ENCODE measurements at places on chromosomes 13 and 19. TPM values are rescaled to one million over a fixed set of nuclear protein-coding genes. Genes with fewer than 3 reads are reported as not detected.

ANKRD24 gene
- 1.2 TPM for polyA plus RNA-seq

DNA sequence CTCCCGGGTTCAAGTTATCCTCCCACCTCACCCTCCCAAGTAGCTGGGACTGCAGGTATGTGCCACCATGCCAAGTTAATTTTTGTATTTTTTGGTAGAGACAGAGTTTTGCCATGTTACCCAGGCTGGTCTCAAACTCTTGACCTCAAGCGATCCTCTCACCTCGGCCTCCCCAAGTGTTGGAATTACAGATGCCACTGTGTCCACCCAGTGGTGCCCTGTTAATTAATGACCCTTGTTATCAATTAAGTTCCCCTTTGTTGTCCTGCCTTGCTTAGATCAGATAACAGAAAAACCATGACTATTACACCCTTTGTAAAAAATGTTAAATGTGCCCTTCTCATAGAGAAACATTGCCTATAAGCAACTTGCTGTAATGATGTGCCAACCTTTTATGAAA is 34.4 kb upstream of the IGFL1 start:
- DNase-seq: no peak

- no peak for DNase-seq
These were observed 46.0 kb upstream of the RANBP3 start for GRCh38 chr19:6023936-6024335.

DNA sequence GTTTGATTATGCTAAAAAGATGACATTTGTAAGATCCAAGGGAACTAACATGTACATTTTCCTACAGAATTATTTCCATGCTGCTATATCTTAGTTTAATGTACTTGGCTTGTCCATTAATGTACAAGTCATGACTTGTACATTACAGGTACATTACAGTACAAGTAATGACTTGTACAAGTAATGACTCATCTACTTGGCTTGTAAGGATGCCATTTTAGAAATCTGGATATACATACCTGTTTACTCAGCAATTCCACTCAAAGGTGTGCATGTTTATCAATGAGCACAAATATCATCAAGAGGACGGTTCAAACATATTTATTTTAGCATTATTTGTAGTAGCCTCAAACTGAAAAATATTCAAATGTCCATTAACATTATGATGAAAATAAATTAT is 87.0 kb upstream of the TRPC4 start:
- no peak for DNase-seq

GRCh38 chr13:38606699-38607535 is 80.0 kb upstream of the FREM2 start:
- DNase-seq: no peak

GRCh38 chr19:47284324-47284899 is 9.7 kb downstream of the INAFM1 start:
- no peak for DNase-seq

- DNase-seq: no peak
These were observed 3.1 kb downstream of the ABHD17A start for GRCh38 chr19:1882089-1882785.

DNA sequence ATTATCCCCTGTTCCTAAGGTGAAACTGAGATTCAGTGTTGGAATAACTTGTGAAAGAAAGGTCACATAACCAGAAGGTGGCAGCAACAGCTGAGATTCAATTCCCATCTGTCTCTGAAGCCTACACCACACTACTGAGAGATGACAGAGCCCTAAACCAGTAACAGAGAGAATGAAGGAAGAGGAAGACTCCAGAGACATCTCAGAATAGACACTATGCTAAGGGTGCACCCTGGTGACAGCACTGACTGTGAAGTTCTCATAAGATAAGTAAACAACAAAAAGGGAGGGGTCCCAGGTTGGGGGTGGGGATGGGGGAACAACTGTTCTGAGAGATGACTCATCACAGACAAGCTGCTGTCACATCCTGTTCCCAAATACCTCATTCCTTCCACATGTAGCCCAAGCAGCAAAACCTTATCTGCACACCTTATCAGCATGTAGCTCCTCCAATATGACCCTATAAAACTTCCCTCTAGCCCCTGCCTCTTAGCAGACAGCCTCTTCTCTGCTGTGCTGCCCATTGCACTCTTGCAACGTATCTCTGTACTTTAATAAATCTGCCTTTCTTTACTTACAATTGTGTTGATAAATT is 46.5 kb downstream of the UTP14C start:
- DNase-seq: no peak

DNA sequence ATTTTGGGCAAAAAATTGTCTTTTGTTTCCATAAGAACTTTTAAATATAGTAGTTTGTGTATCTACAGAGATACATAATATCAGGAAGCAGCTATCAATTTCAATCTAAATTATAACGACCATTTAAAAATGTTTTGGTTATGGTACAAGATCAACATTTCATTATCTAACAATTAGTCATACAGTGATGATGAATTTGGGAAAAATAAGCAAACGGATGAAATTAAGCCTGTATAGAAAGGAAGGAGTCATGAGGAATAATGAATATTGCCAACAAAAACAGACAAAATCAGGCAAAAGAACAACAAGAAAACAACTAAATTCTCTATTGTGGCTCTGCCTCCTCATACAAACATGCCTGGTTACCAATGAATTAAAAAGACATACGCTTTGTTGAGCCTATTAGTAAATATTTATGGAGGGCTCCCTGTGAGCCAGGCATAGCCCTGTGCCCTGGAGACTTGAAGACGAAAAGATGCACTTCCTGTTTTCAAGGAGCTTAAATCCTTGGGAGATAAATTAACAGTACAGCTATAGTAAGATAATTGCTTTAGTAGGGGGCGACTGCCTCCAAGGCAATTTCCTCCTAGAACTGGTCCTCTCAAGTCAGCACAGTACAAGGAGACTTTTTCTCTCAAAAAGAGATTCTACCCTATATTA is 73.0 kb downstream of the NALCN start:
- DNase-seq: no peak

CFD gene
- polyA plus RNA-seq: 4.8 TPM

DNA sequence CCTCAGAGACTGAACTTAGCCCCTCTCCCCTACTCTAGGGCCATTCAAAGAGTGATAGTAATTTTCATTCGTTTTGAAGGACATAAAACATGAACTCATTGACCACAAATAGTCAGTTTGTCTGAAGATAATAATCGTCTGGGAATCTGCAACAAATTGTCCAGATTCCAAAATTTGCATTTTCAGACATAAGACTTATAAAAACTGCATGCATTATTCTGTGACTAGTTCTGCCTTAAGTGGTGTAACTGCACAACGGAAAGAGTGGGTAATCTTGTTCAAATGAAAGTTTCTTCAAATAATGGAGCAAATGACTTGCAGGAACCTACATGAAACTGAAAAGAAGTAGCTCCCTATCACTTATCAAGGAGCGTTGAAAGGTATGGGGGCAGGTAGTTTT is 8.4 kb downstream of the CSNK1A1L start:
- DNase-seq: no peak

ICAM4 gene
- polyA plus RNA-seq: 0.81 TPM

SYT5 gene
- 0.14 TPM for polyA plus RNA-seq

C13orf42 gene
- 0.70 TPM for polyA plus RNA-seq

- no peak for DNase-seq
These were observed 2.4 kb downstream of the LRFN3 start for GRCh38 chr19:35938282-35939224.

- DNase-seq: no peak
These were observed 601 bp downstream of the FBXL3 start for GRCh38 chr13:77026255-77026860.

- no peak for DNase-seq
These were observed 600.0 kb downstream of the KCTD12 start for GRCh38 chr13:76286178-76286577.

WDR88 gene
- polyA plus RNA-seq: 1.2 TPM

LACC1 gene
- 3.3 TPM for polyA plus RNA-seq
